ENCODE measurements at places on chromosomes 12 and 14.

DNA sequence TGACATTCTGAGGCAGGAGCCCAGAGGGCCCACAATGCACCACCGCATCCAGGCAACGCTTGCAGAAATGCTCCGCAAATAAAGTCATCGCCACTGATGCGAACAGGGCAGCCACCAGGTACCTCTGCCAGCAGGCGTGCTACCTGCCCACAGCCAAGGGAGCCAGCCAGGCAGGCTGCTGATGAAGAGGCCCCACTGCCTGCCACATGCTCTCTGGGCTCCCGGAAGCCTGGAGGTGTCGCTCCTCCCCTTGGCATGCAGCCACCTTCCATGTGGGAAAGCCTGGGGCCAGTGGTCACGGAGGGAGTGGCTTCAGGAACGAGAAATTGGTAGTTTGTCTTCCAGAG, 14.7 kb downstream of the GPR132 start:
- peak; percentile 6 for DNase-seq

GRCh38 chr14:72965249-72965648, 39.0 kb downstream of the DCAF4 start:
- DNase-seq, result no peak

DNA sequence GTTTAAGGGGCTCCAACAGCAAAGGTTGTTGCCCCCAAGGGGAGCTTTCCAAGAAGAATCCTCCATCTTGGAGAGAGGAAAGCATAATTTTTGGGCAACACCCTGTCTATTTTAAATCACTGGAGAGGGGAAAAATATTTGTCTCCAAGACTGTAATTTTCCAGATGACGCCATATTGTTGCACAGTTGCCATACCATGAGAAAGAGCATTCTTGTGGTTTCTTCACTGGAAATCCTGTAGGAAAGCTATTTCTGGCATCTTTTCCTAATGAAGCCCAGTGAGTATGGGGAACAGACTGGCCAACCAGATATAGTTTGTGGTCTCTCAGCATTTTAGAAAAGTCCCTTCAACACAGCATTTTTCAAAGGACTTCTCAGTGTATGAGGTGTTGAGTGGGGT, 88.1 kb upstream of the MANSC4 start:
- no peak for DNase-seq

DNA sequence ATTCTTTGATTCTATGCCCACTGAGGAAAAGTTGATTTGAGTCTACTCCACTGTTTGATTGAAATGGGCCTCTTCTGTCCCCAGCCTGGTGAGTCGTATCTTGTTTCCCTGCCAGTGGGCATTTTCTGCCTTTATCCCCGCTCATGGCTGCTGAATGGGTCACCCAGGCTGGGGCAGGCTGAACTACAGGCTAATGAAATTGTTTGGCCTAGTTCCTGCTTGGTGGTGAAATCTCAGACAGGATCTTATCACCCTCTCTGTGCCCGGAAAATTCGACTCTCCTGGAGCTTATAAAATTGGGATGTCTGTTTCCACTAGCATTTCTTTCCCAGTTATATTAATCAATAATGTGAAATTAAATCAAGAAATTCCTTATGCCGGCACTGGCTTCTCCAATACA, 65.0 kb downstream of the CHST11 start:
- DNase-seq, result no peak

GRCh38 chr14:31716208-31716607, 155.0 kb downstream of the NUBPL start:
- no peak for DNase-seq

GRCh38 chr12:67539946-67540345, 108.6 kb upstream of the DYRK2 start:
- DNase-seq, result no peak

DNA sequence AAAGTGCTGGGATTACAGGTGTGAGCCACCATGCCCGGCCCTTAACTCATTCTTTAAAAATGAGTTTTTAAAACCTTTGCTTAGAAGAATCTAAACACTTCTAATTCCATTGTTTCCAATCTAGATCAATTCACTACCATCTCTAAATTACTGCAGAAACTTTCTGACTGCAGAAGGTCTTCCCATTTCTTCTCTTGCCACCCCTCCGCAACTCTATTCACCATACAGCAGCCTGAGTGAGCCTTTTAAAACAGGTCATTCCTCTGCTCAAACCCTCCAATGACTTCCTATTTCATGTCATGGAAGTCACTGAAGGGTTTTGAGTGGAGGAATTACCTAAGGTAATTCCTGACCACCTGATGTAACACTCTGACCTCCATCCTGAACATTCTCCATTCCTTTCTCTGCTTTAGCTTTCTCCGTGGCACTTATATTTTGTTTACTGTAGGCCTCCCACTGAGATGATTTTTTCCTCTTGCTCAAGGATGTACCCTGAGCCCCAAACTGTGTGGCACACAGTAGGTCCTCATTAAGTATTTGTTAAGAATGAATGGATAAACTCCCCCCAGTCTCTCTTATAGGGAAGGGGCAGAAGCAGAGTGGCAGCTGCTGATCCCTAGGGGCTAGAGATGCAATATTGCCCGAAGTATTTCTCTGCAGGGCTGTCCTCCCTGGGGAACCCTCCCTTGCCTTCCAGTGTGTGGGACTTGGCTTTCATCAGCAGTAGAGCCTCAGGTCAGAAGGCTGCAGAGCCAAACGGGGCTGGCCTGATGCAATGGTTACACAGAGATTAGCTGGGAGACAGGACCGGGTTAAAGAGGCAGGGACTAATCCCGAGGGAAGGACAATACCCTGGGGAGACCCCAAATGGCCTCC, 1.2 kb downstream of the DDIT3 start:
- DNase-seq, result no peak

DNA sequence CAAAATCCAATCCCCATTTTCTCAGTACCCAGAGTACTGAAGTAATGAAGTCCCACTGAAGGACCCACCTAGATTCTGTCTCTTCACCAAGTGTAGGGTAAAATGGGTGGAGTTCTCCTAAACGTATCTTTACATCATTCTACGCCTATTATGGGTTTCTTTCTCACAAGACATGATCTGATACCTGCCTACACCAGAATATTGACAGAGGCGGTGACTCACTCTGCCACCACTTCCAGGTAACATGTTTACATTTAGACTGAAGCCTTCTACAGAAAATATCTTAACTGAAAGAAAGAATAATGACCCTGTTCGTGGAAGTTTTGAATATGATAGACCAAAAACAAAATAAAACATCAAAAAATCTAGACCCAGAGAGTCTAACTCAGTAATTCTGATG, 89.8 kb downstream of the BTG1 start:
- DNase-seq, result no peak

DNA sequence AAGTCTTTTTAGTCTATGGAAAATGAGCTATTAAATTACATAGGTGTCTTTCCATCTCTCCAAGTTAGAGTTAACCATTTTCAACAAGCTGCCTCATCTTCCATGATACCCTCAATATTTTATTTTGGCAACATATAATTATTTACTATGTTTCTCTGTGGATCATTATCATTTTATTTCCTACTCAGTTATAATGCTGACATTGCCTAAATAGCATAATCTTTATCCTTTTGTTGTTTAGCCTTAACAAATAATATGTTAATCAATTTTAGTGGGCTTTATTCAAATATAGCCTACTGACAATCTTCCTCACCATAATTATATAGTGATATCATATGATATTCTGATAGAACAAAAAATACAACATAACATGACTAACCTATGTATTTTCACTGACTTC, 1044.8 kb upstream of the FOXG1 start:
- DNase-seq, result no peak

DNA sequence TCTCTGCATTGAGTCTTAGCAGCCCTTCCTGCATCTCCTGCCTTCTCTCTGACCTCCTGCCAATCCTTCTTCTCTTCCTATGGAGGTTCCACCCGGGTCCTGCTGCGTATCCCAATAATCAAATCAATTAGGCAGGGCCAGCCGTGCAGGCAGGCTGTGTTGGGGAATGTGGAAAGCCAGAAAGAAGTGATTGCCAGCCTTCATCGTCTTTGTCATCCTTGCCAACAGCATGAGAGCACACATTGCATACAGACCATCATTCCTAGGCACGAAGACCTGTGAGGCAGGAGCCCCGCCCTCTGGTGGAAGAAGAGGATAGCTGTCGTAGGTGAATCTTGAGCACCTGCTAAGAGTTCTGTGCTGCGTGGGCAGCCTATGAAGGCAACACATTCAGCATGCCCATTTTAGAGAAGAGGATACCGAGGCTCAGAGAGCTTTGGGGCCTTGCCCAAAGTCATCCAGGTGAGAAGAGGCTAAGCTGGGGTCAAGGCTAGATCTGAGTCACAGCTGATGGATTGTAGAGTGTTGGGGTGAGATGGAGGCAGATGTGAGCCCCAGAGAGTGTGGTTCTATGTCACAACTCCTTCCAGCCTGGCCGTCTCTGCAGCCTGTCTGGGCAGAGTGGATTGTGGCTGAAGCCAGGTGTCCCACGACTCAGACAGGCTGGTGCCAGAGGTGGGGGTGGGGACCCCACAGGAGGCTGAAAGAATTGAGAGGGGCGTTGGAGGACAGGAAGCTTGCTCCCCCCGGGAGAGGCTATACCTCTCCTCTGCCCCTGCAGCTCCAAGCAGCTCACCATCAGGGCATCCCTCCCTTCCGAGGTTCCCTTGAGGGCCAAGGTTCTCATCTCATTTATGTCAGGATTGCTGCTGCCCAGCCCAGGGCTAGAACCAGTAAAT, 12.7 kb downstream of the C14orf132 start:
- no peak for DNase-seq

GRCh38 chr12:30796313-30796780, 41.6 kb upstream of the CAPRIN2 start:
- DNase-seq, result no peak

DNA sequence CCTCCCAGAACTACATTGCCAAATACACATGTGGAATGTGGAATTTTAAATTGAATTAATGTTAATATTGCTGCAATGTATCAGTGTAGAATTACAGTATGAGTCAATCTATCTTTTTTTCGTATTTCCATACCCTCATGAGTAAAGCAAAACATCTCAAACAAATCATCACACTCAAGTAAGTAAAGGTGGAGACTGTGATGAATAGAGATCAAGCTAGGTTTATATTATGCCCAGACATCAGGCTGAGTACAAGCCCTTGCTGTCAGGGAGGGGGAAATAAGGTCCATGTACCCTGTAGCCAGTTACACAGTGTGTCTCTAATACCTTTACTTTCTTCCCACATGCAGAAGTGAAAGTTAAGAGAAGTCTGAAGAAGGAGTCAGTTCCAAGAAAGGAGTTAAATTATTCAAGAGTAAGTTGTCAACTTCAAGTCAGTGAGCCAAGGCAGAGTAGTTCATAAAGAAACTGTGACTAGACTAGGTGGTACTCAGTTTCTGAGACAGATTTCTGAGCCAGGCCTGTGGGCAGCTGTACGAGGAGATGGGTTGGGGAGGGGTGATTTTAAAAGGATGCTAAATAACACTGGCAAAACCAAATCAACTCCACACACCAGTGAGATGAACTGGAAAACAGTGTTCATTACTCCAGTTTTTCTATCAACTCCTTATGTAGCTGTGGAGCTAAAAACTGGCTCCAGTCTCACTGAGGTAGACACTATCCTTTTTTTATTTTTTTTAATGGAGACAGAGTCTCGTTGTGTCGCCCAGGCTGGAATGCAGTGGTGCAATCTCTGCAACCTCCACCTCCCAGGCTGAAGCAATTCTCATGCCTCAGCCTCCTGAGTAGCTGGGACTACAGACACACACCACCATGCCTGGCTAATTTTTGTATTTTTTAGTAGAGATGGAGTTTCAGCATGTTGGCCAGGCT, 23.8 kb upstream of the STK38L start:
- DNase-seq, result peak; percentile 17

GRCh38 chr12:101299346-101299745, 19.4 kb downstream of the UTP20 start:
- DNase-seq, result no peak

- DNase-seq, result no peak
These were observed 19.3 kb upstream of the IL22 start for GRCh38 chr12:68272732-68273131.

GRCh38 chr12:45231515-45232145, 15.7 kb downstream of the ANO6 start:
- no peak for DNase-seq

DNA sequence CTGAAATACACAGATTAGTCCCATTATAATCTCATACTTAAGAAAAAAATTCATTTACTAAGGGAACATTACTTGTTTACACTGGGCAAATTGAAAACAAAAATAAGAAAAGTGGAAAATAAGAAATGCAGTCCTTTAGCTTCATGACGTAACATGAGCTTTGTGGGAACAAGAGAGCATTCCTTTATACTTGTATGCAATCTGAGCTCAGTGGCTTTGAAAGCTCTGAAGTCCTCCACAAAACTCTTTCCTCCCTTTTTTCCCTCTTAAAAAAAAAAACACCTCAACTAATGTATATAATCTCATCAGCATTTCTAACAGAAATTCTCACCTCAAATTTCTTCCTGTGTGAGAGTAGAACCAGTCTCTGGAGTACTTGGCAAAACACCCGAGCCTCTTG, 76.9 kb upstream of the OTX2 start:
- DNase-seq, result no peak

GRCh38 chr14:37384870-37385596, 187.3 kb downstream of the MIPOL1 start:
- DNase-seq, result no peak

- DNase-seq, result no peak
These were observed 48.5 kb downstream of the NTF3 start for GRCh38 chr12:5480218-5480937.

GRCh38 chr12:53328043-53328435, 6.6 kb upstream of the AAAS start:
- no peak for DNase-seq

- DNase-seq, result no peak
These were observed 72.3 kb downstream of the B4GALNT3 start for GRCh38 chr12:531951-532585.

- DNase-seq, result no peak
These were observed 62.5 kb downstream of the ITPR2 start for GRCh38 chr12:26770239-26771070.

DNA sequence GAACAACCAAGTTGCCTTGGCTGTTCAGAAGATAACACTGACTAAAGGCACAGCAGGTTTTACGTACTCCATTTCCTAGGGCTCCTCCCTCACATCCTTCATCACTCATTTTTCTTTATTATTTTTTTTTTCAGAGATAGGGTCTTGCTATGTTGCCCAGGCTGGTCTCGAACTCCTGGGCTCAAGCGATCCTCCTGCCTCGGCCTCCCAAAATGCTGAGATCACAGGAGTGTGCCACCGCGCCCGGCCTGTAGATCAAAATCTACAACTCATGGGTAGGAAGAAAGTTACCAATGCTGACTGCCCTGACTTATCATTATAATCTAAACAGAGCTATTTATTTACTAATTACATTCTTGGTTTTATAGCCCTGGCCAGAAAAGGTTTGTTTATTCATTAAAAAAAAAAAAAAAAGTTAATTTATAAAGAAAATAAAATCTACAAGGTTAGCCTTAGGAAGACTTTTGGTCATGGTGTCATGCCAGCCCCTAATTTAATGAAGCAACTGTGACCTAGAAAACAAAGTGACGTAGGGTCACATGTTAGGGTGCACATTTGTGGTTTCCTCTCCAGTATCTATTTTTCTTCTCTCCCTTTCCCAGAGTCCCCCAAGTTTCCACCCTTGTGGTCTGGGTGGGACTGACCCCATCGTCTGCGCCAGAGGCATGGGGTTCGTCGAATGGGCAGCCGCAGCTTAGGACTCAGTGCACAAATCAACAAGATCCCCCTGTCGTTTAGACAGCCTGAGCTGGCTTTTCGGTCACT, 19.0 kb upstream of the FOXN3 start:
- no peak for DNase-seq

- no peak for DNase-seq
These were observed 60.4 kb upstream of the SEL1L start for GRCh38 chr14:81594012-81594411.

All from GM12891 (cell line).